ENCODE measurements at places on chromosomes 16 and 17. TPM values are rescaled to one million over a fixed set of nuclear protein-coding genes. Genes with fewer than 3 reads are reported as not detected.

The IL17C gene
- 0.68 TPM for total RNA-seq

GRCh38 chr16:2841606-2842339, 11.7 kb downstream of the ZG16B start:
- H3K27ac ChIP-seq = peak overlapping the region; percentile 83
- peaks cover 36% of the 10 kb centered on the region for H3K4me1 ChIP-seq
- no peak for DNase-seq
- peaks cover 5% of the 10 kb centered on the region for H3K27me3 ChIP-seq
- H3K4me3 ChIP-seq = peak overlapping the region; percentile 44

The KRTAP2-2 gene
- not detected for total RNA-seq

The EME1 gene
- total RNA-seq = 28.8 TPM
